Activated T-helper 1 cell treated with anti-CD3 and anti-CD28 coated beads, Interleukin-2, amount 50 U/mL, for 16 hours (primary cell): ENCODE measurements at places on chromosomes 6 and 20.
A peak's percentile ranks its signal among the peaks of the same experiment; 100 is the strongest.

GRCh38 chr6:81772741-81773140 is 20.3 kb upstream of the TENT5A start:
- no peak for DNase-seq

- DNase-seq, result peak; percentile 71
These were observed 1.3 kb downstream of the HMGA1 start for GRCh38 chr6:34237722-34238584.

DNA sequence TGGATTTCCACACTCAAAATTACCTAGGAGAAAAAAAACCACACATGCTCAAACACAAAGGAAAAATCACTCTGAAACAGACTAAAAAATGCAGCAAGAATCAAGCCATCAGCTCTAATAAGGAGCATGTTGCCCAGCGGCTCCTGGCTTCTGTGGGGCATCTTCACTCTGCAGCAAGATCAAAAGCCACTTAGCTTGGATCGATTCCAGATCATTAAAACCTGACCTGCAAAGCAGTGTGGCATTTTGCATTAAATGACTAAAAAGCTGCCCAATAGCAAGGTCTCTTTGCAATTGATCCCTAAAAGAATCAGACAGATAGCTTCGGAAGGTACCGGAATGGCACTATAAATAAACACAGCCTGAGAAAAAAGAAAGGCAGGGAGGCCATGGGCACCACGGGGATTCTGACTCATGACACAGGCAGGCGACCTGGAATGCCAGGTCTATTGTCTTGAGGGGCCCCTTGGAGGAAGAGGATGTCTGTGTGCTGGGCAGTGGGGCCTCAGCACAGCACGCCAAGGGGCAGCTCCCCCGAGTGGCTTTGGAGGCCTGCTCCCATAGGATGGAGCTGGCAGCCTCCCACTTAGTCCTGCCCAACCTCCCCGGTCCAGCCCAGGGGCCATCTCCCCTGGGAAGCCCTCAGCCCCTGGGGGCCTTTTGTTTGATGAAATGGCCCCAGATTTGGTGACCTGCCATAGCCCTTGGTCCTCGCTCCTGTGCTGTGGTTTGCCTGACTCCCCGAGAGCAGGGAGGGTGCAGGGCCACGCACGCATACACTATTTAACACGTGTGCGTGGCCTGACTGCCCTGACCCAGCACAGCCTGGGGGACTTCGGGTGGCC is 7.6 kb downstream of the LEMD2 start:
- no peak for DNase-seq

- DNase-seq, result no peak
These were observed 20.3 kb downstream of the SSR1 start for GRCh38 chr6:7292596-7293255.

- DNase-seq, result no peak
These were observed 54.1 kb upstream of the EXOC2 start for GRCh38 chr6:747028-747427.

GRCh38 chr6:150325066-150325772 is 43.6 kb upstream of the IYD start:
- DNase-seq, result no peak

DNA sequence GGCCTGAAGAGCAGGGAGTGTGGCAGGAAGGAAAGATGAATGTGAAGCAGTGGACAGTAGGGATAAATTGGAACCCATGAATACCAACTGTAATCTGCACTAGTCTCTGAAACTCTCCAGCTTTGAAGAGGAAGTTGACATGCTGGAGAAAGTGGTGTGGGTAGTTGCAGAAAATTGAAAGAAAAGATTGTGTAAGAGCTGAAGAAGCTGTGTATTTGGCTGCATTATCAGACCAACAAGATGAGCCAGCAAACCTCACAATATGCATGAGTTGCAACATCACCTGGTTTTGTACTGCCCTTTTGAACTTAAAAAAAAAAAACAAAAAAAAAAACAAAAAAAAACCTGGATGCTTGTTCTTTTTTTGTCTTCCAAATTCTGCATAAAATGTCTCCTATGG is 921.9 kb upstream of the EYS start:
- no peak for DNase-seq

DNA sequence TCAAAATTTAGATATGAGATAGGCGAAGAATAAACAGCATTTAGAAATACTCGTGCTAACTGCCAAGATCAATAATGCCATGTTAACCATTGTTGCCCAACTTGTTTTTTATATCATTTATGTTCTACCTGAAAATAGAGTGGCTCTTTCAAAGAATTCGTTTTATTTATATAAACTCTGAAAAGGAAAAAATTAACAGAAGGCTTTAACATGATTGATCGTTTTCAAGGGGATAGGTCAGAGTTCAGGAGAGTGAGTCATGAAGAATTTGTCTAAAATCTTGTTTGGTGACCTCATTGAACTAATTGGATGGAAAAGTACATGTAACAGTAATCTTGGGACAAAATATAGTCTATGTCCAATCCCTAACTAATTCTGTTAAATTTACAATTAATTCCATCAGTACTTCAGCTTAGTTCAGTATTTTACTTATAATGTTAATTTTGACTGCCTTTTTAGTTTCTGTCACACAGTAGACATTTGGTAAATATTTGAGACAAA is 11.1 kb upstream of the ELOVL2 start:
- no peak for DNase-seq

GRCh38 chr6:131107151-131107550 is 28.1 kb upstream of the AKAP7 start:
- DNase-seq, result no peak

DNA sequence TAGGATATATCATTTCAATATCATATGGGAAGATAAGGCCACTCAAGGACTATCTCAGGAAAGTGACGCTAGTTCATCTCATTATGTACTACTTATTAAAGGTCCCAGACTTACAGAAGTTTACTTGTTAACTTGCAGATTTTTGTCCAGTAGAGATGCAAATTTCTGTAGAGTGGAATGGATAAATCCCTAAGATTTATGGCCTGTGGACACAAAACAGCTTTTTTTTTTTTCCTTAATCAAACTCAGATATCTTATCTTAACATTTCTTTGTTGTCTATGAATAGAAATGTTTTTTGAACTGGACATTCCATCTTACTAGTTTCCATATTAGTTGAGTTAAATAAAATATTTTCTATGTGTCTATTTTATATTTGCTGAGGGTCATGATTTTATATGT is 110.5 kb upstream of the MAP7 start:
- no peak for DNase-seq

DNA sequence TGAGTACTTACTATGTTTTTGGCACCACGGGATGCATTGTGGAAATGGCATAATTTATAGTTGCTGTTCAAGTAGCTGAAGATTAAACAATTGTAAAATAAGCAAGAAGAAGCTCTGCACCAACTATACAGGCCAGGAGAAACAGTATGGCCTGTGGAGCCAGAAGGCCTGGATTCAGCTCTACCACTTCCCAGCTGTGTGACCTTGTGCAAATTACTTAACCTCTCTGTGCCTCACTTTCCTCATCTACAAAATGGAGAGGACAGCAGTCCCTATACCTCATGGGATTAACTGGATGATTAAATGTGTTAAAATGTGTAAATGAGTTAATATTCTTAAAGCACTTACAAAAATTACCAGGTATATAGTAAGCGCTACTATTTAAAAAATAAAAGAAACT is 49.1 kb downstream of the CNKSR3 start:
- no peak for DNase-seq

- peak; percentile 9 for DNase-seq
These were observed 38.0 kb downstream of the TMEM170B start for GRCh38 chr6:11575408-11576033.

- no peak for DNase-seq
These were observed 299.0 kb upstream of the STXBP5 start for GRCh38 chr6:146905181-146905704.

DNA sequence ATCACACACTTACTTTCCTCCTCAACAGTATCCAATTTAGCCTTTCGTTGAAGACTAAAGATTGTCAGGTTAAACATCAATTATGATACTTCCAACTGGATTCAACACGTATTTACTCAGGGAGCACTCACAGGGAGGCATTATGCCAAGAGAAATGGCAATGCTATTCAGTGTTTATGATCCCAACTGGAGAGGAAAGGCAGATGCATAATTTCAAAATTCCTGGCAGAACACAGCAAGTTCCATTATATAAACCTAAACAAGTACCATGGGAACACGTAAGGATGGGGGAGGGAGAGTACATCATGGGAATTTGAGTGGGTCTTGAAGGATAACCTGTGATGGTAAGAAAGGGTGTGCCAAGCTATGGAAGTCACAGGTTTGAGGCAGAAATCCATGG is 112.7 kb downstream of the ISM1 start:
- no peak for DNase-seq

DNA sequence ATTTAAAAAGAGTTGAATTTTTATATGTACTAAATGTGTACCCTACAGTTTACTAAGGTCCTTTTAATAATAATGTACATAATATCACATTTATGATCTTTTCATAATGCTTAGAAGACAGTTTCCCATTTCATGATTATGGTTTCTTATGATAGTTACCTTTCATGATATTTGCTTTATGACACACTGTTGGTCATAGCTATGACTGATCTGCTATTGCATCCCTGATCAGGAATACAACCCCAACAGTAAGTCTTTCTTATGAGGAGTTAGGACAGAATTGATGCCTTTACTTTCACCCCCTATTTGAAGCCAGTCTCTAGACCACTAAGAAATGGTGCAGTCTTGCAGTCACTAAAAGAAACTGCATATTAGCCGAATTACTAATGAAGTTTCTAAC is 31.0 kb downstream of the LCA5 start:
- DNase-seq, result no peak

- no peak for DNase-seq
These were observed 69.1 kb upstream of the FLRT3 start for GRCh38 chr20:14406495-14406894.

DNA sequence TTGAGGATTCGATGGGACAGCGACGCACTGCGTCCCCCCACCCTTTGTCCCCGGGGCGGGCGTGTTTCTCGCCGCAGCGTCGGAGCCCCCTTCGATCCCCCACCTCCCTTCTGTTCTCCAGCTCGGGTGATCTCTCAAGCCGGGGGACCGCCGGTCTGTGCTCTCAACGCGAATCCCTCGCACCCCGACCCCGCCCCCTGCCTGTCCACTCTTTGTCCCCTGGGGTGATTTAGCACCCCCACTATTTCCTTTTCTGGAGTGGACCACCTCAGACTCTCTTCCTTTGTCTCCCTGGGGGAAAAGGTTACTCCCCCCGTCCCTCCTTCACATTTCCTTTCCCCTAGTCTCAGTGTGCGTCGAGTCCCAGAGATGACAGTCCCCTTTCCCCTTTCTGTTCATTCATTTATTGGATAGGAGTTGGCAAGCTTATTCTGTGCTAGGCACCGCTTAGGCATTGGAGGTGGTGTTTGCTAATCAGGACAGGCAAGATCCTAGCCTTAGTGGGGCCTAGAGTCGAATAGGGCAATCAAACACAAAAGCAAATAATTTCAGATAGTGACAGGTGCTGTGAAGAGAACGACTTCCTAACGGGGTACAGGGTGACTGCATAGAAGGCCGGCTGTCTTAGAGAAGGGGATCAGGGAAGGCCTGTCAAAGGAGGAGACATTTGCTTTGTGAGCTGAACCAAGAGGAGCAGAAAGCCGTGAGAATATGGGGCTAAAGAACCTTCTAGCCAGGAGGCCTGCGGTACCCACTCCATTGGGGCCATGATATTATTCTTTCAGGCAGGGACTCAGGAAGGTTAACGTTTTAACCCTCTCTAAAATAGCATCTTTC is 741 bp downstream of the PTPN1 start:
- DNase-seq, result no peak

GRCh38 chr20:34873583-34874093 is 982 bp upstream of the GGT7 start:
- no peak for DNase-seq

GRCh38 chr6:43628393-43629103 is 516 bp downstream of the GTPBP2 start:
- DNase-seq, result peak; percentile 29

DNA sequence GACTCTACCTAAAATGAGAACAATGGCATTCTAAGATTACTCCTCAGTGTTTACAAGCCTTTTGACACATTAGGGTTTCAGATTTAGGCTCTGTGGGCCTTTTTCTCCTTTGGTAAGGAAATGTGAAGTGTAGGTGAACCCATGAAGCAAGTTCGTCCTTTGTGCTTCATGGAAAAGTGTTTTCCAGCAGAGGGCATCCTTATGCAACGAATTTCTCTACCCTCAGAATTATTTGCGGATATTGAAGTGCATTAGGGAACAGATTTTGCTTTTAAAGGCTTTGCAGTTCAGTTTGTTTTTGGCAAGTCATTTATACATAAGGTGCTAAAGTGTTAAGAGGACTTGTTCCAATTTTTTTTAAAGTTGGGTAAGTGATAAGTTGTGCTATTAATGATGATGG is 55.7 kb upstream of the FERMT1 start:
- DNase-seq, result no peak

DNA sequence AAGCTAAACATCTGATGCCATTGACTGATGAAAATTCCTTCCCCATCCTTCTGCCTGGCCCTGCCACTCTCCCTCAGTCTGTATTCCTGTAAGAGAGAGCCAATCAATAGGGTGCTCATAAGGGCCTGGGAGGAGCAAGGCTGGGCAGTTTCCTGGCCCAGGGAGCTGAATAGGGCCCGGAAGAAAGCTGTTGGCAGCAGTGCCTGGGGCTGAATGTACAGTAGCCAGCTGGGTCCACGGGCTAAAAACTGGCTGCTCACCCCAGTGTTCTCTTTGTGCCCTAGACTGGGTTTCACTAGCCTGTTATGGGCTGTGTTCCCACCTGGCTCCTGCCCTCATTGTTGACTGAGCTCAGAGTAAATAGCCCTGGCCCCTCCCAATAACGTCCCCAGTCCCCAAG is 1.7 kb upstream of the WFDC2 start:
- no peak for DNase-seq

- DNase-seq, result no peak
These were observed 26.0 kb upstream of the C6orf62 start for GRCh38 chr6:24744911-24745310.

GRCh38 chr20:63134201-63134612 is 81.7 kb downstream of the YTHDF1 start:
- DNase-seq, result no peak

- DNase-seq, result no peak
These were observed 91.9 kb downstream of the TFAP2A start for GRCh38 chr6:10323018-10323417.

GRCh38 chr6:134593442-134593841 is 275.5 kb upstream of the SGK1 start:
- no peak for DNase-seq

- no peak for DNase-seq
These were observed 19.6 kb downstream of the HLA-A start for GRCh38 chr6:29961966-29962365.

DNA sequence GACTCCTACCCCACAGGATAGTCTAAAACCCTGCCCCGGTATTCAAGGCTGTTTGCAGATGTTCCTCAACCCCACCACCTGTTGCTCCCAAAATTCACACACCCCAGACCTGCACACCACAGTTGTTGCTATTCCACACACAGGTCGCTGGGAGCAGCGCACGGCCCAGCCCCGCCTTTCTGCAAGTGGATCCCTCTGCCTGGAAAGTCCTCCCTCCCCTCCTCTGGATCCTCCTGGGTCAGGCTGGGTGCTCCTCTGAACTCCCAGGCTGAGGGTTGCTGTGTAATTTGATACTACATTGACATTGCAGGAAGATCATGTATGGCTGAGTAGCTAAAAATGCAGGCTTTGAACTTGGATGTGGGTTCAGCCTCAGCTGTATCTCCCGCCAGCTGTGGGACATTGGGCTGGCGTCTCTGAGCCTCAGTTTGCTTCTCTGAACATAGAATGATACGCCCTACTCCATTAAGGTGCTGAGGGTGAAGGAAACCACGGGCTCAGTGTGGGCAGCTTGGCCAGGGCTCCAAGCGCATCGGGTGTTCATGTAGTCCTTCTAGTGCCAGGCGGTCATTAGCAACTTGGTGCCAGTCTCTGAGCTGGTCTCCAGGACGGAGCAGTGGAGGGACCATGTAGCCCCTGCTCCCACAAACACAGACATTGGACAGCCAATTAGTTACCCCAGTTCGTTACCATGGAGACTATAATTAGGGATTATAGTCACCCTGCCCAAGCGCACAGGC is 13.9 kb upstream of the CCN5 start:
- no peak for DNase-seq
